Cortex of kidney (tissue), 1 donor: ENCODE measurements at places on chromosomes 7 and 10.

- no peak for DNase-seq
Observed at GRCh38 chr7:56091591-56091990, 1.2 kb downstream of the PHKG1 start.

- no peak for DNase-seq
Observed at GRCh38 chr7:103541026-103541425, 95.0 kb upstream of the SLC26A5 start.

GRCh38 chr10:50567384-50567783 lies 56.4 kb downstream of the SGMS1 start:
- no peak for DNase-seq

- DNase-seq: no peak
Observed at GRCh38 chr7:139131-139530, 53.2 kb upstream of the FAM20C start.

GRCh38 chr7:129859183-129859582 lies 93.6 kb downstream of the UBE2H start:
- DNase-seq: no peak

- DNase-seq: no peak
Observed at GRCh38 chr10:5486853-5487235, 12.5 kb downstream of the CALML5 start.

GRCh38 chr7:39137480-39137879 lies 159.8 kb downstream of the POU6F2 start:
- no peak for DNase-seq

DNA sequence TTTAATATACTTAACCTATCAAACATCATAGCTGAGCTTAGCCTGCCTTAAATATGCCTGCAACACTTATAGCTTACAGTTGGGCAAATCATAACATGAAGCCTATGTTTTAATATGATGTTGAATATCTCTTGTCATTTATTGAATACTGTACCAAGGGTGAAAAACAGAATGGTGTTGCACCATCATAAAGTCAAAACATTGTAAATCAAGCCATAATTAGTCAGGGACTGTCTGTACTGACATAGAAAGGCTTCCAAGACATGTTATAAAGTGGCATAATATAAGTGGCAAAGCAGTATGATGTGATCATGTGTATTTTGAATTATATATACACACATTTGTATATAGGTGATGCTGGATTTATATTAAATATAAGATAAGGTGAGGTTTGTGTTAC lies 140.0 kb downstream of the ZEB1 start:
- DNase-seq: no peak

- no peak for DNase-seq
Observed at GRCh38 chr10:118459642-118460193, 117.6 kb upstream of the FAM204A start.

GRCh38 chr10:121235692-121236091 lies 362.6 kb downstream of the FGFR2 start:
- no peak for DNase-seq

DNA sequence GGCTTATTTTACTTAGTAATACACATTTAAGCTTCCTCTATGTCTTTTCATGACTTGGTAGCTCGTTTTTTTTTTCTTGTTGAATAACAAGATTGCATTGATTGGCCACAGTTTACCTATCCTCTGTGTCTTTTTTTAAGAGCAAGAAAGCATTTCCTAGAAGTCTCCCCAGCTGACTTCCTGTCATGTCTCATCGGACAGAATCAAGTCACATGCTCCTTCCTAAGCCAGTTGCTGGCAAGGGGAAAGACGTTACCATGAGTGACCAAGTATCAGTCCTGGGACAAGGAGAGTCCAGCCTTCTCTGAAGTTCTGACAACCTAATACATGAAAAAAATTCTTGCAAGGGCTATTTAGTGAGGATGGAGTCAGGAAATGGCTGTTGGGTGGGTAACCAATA lies 24.9 kb upstream of the SFRP5 start:
- DNase-seq: no peak

- DNase-seq: no peak
Observed at GRCh38 chr10:108765794-108766193, 1157.5 kb downstream of the XPNPEP1 start.

DNA sequence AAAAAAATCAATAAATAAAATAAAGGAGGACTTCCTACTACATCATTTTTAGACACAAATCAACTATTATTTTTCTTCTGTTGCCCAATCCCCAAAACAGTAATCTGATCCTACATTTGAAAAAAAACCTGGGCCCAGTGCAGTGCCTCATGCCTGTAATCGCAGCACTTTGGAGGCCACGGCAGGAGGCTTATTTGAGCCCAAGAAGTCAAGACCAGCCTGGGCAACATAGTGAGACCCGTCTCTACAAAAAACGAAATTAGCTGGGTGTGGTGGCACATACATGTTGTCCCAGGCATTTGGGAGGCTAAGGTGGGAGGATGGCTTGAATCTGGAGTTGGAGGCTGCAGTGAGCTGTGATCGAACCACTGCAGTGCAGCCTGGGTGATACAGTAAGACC lies 2.7 kb upstream of the GTF2I start:
- DNase-seq: no peak

DNA sequence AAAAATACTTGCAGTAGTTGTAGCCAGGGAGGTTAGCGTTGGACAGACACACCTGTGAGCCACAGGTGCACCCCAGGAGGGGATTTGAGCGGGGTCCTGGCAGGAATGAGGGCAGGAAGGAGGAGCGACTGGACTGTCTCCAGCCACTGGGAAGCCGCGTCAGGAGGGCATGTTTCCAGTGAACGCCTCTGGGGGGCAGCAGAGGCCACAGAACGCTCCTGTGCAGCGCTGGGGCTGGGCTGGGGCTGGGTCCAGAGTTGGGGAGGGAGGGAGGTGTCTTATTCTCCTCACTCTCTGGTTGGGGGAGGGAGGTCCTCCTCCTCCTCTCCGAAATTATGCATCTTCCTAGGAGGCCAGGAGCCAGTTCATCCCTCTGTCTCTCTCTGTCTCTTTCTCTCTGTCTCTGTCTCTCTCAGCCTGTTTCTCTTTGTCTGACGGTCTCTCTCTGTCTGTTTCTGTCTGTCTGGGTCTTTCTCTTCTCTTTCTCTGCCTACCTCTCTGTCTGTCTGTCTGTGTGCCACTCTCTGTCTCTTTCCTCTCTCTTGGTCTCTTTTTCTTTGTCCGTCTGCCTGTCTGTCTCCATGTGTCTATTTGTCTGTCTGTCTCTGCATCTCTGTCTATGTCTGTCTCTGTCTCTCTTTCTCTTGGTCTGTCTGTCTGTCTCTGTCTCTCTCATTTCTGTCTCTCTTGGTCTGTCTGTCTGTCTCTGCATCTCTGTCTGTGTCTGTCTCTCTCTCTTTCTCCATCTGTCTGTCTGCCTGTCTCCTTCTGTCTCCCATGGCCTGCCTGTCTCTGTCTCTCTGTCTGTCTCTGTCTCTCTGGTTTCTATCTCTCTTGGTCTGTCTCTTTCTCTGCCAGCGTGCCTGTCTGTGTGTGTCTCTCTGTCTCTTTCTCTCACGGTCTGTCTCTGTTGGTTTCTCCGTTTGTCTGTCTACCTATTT lies 9.9 kb upstream of the PSMG3 start:
- DNase-seq: no peak

DNA sequence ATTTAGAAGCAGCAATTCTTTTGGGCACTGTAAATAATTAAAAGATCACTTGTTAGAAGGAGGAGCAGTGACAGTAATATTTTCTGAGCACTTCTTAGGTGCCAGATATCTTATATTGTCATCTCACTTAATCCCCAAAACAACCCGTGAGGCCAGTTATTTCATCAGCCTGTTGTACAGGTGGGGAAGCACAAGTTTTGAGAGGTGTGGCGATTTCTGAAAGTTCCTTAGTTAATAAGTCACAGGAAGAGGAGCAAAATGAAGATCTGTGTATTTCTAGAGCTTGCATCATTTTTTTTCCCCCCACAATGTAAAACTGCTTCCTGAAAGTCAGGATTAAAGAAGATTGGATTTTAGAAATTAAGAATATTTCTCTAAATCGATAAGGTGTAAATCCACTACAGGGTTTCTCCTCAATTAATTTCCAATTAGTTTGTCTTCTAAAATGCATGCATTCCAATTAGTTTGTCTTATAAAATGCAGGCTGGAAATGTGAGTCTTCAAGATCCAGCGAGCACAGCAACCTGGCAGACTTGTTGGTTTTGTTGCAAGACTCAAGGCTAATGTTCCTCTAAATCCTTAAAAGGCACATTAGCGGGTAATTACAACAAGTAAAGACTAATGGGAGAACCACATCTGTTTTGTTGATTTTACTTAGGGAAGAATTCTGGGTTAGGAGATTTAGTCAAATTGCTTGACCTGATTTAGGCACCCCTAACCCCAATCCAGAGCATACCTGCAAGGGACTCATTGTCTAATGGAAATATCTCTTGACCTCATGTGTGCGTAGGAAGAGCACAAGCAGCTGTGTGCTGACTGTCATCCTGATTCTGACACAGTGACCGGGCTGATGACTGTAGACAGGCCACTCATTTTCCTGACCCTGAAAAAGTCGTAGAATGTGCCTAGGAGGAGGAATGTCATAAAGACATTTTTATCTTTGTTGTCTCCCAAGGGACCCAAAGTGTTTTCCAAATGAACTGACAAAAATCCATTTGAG lies 272.0 kb downstream of the BAMBI start:
- DNase-seq: no peak

DNA sequence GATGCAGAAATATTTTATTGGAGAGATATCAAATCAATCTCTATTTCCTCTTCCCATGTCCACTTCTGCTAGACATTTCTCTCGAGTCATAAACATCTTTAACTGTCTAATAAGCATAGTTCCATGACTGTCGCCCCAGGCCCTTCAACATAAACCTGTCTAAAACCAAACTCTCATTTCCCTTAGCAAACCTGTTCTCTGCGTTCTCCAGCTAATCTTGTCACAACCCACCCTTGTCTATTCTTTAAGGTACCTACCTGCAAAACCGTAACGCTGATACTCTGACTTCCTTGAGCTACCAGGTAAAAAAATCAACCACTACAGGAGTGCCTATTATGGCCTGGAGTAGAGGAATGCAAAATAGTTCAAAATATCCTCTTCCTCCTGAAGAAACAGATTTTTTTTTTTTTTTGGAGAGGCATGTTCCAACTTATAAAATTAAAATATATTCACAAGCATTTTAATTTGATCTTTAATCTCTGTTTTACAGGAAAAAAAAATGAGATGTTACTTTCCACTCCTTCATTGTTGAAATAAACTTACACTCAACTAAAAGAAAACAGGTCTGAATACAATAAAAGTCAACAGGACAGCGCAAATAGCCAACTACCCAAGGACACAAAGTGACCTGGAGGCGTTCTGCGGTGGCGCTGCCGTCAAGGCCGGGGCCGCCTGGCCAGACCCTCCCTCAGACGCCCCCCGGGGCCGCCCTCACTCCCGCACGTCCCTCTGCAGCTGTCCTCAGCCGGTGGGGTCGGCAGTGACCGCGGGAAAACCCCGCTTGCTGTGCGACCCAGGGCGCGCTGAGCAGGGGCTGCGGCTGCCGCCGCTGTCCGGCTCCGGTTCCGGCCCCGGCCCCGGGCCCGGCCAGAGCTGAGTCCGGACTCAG lies 765 bp downstream of the SLC25A40 start:
- no peak for DNase-seq

DNA sequence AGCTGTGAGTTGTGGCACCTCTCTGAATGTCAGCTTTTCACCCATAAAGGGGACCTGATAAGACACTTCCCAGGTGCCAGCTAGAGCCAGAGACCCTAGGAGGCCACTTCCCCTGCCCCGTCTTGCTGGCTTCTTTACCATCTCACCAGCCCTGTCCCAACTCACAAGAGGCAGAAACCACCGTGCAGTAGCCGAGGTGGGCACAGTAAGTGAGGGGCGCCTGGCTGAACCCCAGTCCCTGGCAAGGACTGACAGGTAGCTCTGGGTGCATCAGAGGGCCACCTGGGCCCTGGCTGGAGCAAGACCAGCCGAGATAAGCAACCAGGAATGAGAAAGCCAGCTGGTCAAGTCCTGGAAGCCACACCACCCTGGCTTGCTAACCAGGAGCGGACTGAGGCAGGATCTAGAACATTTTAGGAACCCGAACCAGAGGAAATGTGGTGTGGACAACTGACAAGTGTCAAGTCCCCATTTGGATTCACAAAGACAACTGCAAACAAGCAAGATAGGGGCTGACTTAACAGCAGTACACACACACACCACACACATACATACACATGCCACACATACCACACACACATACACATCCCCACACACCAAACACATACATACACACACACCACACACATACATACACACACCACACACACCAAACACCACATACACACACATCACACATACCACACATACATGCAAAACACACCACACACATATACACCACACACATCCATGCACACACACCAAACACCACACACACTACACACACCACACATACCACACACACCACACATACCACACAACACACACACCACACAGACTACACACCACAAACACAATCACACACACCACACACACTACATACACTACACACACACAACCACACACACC lies 20.8 kb downstream of the OGDHL start:
- DNase-seq: no peak

- DNase-seq: no peak
Observed at GRCh38 chr7:101205901-101206664, 5.2 kb upstream of the MOGAT3 start.

DNA sequence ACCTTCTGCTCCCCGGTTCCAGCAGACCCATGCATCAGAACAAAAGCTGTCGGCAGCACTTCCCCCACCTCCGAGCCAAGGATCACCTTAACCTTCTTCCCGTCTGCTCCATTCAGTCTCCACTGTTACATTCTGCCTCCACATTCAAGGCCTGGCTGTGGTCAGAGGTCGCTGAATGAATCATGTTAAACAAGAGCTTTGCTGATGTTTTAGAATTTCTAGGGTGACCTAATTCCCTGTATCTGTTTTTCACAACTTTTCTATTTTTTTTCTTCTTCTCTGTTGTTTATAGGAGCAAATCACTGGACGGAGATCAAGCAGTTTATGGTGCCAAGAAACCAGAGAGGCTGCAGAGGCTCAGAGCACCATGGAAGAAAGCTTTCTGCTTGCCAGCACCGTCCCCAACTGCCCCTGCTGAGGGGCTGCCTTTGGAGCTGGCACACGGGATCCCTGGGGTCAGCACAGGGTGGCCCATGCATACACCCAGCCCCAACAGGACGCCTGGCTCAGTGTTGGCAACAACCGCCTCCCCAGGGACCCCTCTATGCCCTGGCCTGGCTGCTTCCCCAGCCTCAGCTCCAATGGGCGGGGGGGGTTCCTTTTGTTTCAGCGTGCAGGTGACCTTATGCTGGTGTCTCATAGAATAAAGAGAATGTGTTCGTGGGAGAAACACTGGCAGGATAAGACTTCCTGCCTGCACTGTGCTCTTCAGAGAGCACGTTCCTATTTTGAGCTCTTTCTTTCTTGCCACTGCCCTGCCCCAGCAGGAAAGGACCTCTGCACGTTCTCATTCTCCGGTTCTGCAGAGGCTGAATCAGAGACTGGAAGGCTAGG lies 182.7 kb upstream of the LYZL2 start:
- no peak for DNase-seq
